ENCODE measurements at places on chromosomes 12 and 14. TPM values are rescaled to one million over a fixed set of nuclear protein-coding genes. Genes with fewer than 3 reads are reported as not detected.

The ARHGAP9 gene
- not detected for total RNA-seq

GRCh38 chr12:46831335-46832129 is 5.7 kb upstream of the SLC38A4 start:
- no peak for DNase-seq

The KRT83 gene
- not detected for total RNA-seq

The DIO2 gene
- 48.7 TPM for total RNA-seq

The FAM161B gene
- 1.1 TPM for total RNA-seq

DNA sequence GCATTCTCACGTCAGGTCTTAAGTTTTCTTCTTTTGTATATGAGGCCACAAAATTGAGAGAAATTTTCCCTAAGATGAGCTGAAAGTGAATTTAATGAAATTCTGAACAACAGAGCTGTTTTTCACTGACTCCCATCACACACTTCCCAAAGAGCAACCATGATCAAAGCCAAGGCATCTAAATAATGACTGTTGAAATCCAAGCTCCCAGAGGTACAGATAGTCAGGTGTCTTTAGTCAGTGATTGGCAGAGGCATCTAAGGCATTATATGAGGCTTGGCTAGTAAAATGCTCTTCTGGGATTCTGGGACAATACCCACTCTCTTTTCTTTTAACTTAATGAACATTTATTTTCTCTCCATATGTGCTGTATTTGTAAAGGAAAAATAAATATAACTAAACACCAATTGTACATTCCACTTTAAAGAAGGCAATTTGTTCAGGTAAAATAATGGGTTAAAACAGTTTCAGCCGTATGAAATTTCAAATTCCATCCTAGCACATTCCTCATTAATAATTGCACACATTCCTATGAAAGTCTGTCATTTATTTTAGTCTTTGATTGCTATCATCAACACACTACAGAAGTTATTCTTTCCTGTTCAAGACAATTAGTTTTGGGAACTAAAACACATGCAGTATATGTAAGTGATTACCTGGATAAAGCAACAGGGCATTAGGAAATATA is 871 bp upstream of the SSTR1 start:
- DNase-seq: no peak

The LRRC10 gene
- not detected for total RNA-seq

DNA sequence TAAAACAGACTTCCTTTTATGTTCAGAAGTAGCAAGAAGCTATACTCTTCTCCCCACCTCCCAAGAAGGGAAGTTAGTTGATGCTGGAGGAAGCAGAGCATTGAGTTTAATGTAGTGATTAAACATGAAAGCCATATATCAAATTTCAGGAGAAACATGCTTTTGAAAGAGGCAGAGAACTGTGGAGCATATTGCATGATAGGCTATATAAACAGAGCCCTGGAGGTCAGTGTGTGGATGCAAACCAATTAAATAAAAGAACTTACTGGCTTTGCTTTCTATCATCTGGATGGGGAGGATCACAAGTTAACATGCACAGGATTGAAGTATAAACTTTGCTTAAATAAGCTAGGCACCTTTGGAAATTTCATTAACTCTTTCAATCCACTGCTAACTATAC is 94.1 kb downstream of the MSRB3 start:
- no peak for DNase-seq

- DNase-seq: no peak
These were observed 104.0 kb downstream of the NCOR2 start for GRCh38 chr12:124463341-124463921.

The AQP6 gene
- total RNA-seq: not detected

GRCh38 chr12:45490232-45490881 is 239.1 kb upstream of the ARID2 start:
- DNase-seq: no peak

The SYCP3 gene
- total RNA-seq: not detected

The STXBP6 gene
- total RNA-seq: 22.8 TPM

DNA sequence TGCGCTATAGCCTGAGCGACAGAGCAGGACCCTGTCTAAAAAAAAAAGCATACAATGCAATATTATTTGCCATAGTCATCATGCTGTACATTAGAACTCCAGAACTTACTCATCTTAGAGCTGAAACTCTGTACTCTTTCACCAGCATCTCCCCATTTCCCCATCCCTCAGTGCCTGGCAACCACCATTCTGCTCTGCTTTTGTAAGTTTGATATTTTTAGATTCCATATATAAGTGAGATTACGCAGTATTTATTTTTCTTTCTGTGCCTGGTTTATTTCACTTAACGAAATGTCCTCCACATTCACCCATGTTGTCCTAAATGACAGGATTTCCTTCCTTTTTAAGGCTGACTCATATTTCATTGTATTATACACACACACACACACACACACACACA is 121.8 kb downstream of the BBS10 start:
- DNase-seq: no peak

GRCh38 chr12:46387670-46388069 is 15.1 kb upstream of the SLC38A2 start:
- no peak for DNase-seq

GRCh38 chr14:53093206-53093605 is 59.9 kb downstream of the DDHD1 start:
- DNase-seq: no peak

The LIN7A gene
- total RNA-seq: 1.2 TPM

GRCh38 chr14:69089046-69089445 is 63.9 kb downstream of the DCAF5 start:
- DNase-seq: no peak

- no peak for DNase-seq
These were observed 1.6 kb upstream of the UNC119B start for GRCh38 chr12:120708651-120709050.

The AKAP6 gene
- total RNA-seq: 25.9 TPM

The FOXN4 gene
- not detected for total RNA-seq

The BCL2L2 gene
- 9.7 TPM for total RNA-seq

GRCh38 chr12:52185400-52185967 is 6.3 kb downstream of the KRT80 start:
- no peak for DNase-seq

DNA sequence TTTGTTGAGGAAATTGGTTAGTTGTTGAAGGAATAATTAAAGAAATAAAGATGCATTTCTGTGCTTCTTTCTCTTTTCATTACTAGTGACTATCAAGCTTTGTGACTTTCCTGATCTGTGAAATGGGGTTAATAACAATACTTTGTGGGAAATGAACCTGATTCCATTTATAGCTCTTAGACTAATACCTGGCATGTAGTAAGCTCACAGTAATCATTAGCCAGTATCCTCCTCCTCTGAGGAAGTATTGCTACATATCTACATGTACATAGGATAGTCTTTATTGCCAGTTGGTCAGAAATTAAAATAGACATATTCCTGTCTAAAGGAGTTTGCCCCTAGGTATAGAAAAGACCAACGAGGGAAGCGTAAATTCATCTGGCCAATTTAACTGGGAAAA is 1.8 kb upstream of the CCDC198 start:
- no peak for DNase-seq

GRCh38 chr14:70096866-70097265 is 91.9 kb downstream of the SLC8A3 start:
- DNase-seq: no peak

DNA sequence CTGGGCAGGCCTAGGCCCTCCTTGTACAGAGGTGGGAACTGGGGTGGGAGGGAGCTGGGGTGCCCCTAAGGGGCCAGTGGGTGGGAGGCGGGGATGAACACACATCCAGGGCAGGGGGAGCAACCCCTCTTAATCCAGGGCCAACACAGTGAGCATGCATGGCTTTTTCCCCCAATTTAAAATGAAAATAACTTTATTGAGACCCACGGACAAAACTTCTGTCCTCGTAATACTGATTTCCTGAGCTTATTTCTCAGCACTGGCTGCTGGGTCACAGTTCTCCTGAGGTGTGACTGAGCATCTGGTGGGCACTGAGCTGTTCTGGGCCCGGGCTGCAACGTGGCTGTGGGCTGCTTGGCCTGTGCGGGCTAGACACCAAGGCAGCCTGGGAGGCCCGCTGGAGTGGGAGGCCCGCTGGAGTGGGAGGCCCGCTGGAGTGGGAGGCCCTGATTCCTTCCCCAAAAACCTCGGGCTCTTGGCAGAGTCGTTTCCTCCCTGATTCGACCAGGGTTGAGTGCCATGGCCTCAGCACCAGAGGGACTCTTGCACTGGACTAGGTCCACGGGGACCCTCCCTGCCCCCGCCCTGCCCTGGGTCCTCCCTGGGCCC is 24.9 kb upstream of the TRAF3 start:
- DNase-seq: no peak

The RNASE7 gene
- total RNA-seq: not detected

The CDK17 gene
- 26.9 TPM for total RNA-seq

DNA sequence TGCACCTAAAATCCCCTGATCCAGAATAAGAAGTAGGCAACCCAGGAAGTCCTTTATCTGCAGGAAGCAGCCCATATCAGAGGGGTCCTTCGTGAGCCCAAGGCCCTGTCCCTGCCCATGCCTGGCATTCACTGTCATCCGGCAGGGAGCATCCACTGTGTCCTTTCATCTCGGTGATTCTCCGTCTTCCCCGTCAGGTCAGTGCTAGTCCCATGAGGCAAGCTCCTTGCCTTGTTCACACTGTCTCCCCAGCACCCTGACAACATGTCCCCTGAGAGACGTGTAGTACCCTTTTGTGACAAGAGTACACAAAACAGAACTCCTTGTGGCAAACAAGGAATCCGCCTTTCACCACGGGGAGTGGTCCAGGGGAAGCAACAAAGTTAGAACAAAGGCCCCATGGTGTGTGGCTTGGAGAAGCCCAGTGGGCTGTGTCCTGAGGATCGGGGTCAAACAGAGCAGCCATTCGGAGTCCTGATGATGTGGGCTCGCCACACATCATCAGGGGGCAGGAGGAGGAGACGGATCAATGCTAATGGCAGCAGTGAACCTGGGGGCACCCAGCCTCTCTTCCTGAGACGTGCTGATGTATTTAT is 112.1 kb downstream of the DICER1 start:
- no peak for DNase-seq

DNA sequence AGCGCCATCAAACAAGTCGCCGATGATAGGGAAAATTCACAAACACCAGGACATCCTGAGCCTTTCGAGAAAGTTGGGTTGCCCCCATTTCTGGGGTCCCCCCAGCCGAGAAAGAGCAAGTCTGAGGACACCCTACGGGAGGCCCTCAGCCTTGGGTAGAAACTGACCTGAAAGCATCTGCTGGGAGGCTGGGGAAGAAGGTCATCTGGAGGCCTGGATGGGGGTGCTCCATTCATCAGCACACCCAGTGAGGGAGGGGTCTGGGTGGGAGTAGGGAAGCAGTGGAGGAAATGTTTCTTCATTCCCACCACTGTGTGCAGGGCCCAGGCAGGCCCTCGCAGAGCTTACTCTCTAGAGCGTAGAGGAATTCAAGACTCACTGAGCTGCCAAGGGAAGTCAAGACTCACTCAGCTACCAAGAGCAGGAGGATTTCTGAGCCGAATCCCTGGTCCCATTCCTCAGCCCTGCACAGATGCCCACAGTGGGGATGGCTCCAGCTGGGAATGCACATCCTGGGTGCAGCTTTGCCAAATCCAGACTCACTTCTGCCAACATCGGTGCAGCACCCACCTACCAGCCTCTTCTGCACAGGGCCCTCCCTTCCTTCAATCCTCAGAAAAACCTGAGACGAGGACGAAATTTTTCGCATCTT is 38.1 kb downstream of the DIO3 start:
- DNase-seq: no peak

The TEX52 gene
- not detected for total RNA-seq

- no peak for DNase-seq
These were observed 61.4 kb upstream of the PNMA1 start for GRCh38 chr14:73775339-73776193.

The TARBP2 gene
- total RNA-seq: 46.4 TPM

DNA sequence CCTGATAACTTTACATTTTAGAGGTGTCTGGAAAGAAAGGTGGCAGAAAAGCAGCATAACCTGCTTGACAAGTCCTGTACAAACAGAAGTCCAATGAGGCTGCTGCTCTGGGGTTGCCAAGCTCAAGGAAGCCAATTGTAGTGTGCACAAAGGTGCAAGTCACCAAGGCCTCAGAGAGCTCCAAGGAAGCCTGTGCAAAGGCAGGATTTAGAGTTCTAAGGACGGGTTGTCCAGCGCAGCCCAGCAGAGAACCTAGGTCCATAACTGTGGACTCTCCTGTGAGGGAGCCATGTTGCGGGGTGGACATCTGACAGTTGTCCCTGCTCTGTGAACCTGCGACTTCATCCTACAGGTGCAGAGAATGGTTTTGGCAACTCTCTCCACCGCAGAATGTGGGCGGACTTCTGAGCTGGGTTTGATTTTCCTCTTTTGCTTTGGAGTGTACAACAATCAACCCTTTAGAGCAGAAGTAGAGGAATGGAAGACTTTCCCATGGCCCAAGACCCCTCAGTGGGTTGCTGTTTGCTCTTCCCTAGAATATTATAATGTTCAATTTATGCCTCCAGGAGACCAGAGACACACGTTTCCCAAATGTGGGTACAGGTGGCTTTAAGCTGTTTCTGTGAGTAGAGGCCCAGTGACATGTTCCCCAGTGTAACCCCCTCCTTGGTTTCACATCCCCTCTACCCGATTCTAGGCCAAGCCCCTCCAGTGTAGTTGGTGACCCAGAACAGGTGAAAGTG is 81.0 kb downstream of the ETV6 start:
- DNase-seq: no peak

DNA sequence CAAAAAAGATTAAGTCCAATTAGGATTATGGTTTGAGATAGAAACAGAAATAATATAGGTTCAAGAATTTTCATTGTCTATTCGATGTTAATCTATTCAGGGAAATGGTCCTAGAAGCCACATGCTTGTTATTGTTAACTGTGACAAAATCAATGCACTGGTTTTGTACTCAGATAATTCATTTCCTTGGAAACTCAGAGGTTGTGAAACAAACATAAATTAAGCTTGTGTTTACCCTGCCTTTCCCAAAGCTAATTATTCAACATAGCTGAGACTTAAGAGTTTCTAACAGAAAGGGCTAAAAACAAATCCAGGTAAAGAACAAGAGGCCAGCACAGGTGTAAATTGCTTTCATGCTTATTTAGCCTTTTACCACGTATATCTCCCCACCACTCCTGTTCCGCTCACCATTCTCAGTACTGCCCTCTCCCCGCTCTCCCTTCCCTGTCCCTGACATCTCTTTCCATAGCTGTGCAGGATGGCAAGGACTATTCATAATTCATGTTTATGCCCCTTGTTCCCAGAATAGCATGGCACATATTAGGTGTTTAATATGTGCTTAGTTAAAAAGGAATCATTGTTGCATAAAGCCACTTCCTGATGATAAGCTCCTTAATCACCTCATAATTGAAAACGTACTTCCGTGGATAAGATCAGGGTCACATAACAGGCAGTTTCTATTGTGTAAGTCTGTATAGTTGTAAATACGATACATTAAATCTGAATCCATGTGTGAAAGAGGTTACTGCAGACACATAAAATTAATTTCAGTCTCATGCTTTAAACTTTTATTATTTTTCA is 131.8 kb upstream of the USP15 start:
- no peak for DNase-seq

Measured in H4 (cell line).